ENCODE measurements at places on chromosomes 7 and 10. TPM values are rescaled to one million over a fixed set of nuclear protein-coding genes. Genes with fewer than 3 reads are reported as not detected.
A peak's percentile ranks its signal among the peaks of the same experiment; 100 is the strongest.

- H3K4me3 ChIP-seq, result no peak overlapping the region
- peaks cover 15% of the 10 kb centered on the region for H3K4me1 ChIP-seq
- peaks cover 4% of the 10 kb centered on the region for H3K27me3 ChIP-seq
- H3K36me3 ChIP-seq, result no peaks in the 10 kb centered on the region
- no peak overlapping the region for H3K27ac ChIP-seq
Measured at GRCh38 chr10:114259824-114260223, 20.8 kb downstream of the VWA2 start.

DNA sequence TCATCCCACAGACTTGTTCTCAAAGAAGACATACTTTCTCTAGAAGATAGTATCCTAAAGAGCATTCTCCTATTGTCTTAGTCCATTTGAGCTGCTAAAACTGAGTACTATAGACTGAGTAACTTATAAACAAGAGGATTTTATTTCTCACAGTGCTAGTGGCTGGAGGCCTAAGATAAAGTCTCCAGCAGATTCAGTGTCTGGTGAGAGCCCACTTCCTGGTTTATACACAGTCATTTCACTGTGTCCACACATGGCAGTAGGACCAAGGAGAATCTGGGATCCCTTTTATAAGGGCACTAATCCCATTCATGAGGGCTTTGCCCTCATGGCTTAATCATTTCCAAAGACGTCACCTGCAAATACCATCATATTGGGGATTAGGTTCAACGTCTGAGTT is 68.7 kb downstream of the LRRC17 start:
- no peaks in the 10 kb centered on the region for H3K36me3 ChIP-seq
- no peak for DNase-seq
- no peak overlapping the region for H3K4me3 ChIP-seq
- H3K4me1 ChIP-seq, result peaks cover 15% of the 10 kb centered on the region
- H3K27me3 ChIP-seq, result no peaks in the 10 kb centered on the region
- H3K27ac ChIP-seq, result no peak overlapping the region

DNA sequence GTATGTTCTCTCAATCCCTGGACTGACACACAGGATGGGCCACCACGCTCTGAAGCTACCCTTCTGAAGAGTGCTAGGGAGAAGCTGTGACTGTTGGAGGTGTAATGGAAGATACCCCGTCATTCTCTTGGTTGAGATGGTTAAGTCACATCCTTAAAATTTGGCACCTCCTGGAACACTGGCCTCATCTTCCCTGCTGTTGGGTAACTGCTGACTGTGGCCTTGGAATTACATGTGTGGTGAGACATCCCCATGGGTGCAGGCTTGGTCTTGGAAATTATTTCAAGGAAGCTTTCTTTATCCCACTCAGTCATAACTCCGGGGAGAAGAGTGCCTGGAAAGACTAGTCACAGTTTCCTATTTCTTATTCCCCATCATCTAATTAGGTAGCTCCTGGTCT is 62.0 kb downstream of the LRMDA start:
- H3K4me3 ChIP-seq, result no peak overlapping the region
- no peak overlapping the region for H3K27ac ChIP-seq
- peak; percentile 35 for DNase-seq
- H3K4me1 ChIP-seq, result peaks cover 2% of the 10 kb centered on the region
- H3K27me3 ChIP-seq, result no peaks in the 10 kb centered on the region

DNA sequence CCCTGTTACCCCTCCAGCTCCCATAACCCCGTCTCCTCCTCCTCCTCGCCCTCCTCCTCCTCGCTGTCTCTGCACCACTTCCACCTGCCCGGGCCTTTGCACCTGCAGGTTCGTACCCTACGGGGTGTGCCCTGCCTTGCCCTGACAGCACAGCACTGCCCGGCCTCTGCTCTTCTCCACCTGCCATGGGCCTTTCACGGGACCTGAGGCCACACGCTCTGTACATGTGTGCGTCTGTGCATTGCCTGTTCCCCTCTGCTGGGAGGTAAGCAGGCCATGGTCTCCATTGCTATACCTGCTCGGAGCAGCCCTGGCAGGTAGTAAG is 40.0 kb downstream of the MICALL2 start:
- no peak overlapping the region for H3K4me3 ChIP-seq
- DNase-seq, result no peak
- peaks cover 10% of the 10 kb centered on the region for H3K4me1 ChIP-seq
- H3K36me3 ChIP-seq, result no peaks in the 10 kb centered on the region

DNA sequence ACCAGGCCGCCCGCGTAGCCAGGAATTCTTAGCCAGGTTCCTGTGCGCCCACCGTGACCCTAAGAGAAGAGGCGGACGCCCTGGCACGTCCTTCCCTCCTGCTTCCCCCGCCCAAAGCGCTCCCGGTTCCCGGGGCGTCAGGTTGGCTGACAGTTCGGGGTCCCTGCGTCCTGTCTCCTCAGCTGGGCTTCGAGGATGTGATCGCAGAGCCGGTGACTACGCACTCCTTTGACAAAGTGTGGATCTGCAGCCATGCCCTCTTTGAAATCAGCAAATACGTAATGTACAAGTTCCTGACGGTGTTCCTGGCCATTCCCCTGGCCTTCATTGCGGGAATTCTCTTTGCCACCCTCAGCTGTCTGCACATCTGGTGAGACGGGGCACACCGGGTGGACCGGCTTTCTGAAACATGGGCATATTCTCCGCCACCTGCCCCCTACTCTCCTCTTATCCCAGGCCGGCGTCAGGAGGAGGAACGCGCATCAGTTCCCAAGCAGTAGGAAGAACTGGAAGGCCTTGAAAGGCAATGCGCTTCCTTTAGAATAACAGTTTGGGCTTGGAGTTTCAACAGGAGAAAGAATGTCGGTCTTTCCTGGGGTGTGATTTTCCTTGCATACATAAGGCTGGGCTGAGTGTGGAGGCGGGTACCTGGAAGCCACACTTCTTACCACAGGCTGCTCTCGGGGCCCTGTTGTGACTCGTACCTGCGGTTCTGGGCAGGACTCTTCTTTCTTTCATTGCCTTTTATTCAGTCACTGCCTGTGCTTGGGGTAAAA is 728 bp downstream of the CAV2 start:
- peak; percentile 89 for DNase-seq
- peak overlapping the region; percentile 46 for H3K27ac ChIP-seq
- no peaks in the 10 kb centered on the region for H3K27me3 ChIP-seq
- peaks cover under 1% of the 10 kb centered on the region for H3K36me3 ChIP-seq
- H3K4me3 ChIP-seq, result peak overlapping the region; percentile 89

CHCHD1 gene
- 12.7 TPM for total RNA-seq

DNA sequence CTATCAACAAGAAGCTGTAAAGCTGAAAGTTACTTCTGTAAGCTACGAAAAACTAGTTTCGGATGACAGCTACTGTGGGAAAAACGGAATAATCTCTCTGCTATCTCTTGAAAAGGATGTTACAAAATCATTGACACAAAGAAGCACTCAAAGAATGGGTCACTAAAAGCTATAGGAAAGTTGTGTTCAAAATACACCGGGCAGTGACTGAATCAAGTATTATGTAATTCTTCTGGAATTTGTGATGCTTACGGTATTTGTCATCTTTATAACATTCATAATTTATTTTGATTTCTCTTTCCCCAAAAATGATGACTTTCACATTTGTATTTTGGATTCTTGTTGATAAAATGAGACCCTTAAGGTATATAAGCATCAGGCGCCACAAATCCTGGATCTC is 112.1 kb upstream of the KLF6 start:
- H3K27me3 ChIP-seq, result no peaks in the 10 kb centered on the region
- peak overlapping the region; percentile 83 for H3K27ac ChIP-seq
- DNase-seq, result peak; percentile 69
- no peaks in the 10 kb centered on the region for H3K36me3 ChIP-seq

Data from osteoblast (primary cell).